ENCODE measurements at places on chromosomes 16 and 17.

- no peak for DNase-seq
Measured at GRCh38 chr17:82041144-82041814, 3.8 kb upstream of the DCXR start.

DNA sequence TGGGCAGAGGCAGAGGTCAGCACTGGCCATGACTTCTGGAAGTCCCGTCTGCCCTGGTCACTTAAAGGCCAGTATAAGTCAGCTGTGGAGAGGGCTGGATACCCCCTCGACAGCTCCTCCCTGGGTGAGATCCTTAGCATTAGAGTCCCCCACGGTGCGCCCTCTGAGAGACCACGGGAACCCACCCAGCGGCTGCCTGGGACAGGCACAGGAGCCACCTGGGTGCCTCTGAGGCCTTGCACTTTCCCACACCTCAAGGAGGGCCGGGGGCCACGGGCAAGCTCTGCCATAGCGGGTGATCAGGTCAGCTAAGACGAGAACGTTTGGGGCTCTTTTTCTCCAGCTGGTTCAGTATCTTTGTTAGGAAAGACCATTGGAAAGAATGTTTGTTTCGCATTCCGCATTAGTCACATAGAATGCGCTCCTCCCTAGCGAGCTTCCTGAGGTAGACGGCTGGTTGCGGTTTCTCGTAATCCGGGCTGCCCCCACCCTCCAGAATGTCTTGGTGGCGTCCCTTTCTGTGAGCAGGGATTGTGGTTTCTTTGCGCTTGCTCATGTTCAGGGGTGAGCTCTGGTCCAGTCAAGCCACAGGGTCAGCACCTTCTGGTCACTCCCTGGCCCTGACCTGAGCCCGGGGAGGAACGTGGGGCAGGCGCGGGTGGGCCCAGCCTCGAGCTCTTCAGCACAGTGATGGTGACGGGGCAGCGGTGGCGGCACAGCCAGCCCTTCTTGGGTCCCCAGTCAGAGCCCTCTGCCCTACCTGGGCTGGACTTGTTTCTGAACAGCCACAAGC is 25.2 kb downstream of the NME3 start:
- DNase-seq = no peak

DNA sequence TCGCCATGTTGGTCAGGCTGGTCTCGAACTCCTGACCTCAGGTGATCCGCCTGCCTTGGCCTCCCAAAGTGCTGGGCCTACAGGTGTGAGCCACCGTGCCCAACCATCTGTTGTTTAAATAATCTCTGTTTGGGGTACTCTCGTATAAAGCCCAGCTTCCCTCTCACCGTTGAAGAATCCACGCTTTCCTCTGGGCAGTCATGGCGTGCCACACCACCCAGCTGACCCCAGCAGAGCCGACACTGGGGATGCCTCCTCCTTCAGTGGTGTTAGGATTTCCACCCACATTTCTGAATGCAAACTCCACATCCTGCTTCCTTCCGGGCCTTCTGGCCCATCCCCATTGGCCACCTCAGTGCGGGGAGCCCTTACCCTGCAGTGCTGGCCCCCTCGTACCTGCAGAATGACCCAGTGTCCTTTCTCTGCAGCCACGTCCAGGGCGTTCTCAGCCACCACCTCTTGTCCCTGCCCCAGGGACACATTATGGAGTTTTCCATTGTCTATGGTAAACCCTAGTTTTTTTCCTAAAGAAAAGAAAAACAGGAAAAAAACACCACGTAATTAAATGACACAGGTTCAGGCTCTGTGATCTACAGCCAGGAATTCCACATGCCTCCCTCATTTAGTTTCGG is 60.4 kb downstream of the PGS1 start:
- DNase-seq = no peak

- DNase-seq = no peak
Measured at GRCh38 chr16:51807551-51807950, 656.5 kb upstream of the SALL1 start.

GRCh38 chr16:813204-813915 is 12.8 kb upstream of the GNG13 start:
- no peak for DNase-seq

GRCh38 chr17:70562137-70562536 is 392.8 kb downstream of the KCNJ2 start:
- no peak for DNase-seq

DNA sequence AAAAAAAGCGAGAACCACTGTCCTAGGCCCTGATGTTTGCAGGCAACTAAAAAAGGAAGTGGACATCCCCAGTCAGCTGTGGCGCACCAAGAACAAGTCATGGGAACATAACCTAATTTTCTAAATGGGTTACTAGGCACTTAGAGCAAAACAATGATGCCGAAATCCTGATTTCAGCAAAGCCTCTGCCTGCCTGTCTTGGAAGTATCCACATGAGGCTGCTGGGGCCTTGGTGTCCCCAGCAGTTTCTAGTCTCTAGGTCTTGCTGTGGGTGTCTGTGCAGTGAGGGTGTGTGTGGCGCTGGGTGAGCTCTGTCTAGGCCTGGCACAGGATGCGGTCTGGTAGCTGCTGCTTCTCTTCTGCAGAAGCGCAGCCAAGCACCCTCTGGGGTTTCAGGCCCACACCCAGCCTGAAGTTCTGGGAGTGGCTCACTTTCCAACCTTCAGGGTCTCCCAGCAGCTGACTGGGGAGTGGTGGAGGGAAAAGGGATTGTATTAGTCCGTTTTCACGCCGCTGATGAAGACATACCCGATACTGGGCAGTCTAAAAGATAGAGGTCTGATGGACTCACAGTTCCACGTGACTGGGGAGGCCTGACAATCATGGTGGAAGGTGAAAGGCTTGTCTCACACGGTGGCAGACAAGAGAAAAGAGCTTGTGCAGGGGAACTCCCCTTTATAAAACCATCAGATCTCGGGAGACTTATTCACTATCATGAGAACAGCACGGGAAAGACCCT is 21.1 kb downstream of the STH start:
- no peak for DNase-seq

- no peak for DNase-seq
Measured at GRCh38 chr17:73138541-73139138, 26.2 kb upstream of the SSTR2 start.
